ENCODE measurements at places on chromosomes 1 and 21.

DNA sequence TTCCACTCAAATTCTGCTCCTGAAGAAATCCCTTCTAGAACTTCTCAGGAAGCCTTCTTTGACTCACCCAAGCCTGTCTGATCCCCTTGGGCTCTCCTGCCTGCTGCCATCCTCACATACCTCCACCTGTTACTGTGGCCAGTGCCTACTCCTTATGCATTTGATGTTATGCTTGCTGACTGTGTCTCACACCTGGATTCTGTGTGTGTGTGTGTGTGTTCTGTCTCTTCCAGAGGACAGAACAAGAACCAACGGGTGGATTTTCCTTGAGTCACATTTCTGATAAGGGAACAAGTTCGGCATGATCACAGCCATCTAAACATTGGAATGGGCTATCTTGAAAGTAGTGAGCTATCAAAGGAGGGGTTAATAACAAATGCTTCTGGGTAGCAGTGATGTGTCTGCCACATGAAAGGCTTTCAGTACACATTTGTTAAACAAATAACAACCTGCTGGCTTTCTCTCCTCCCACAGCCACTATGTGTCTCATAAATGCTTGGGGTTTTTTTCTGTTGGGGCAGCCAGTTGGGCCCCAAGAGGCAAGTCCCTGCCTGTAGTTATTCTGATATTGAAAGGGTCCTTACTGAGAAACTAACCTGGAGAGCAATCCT is 8.9 kb upstream of the GPR37L1 start:
- DNase-seq: no peak

DNA sequence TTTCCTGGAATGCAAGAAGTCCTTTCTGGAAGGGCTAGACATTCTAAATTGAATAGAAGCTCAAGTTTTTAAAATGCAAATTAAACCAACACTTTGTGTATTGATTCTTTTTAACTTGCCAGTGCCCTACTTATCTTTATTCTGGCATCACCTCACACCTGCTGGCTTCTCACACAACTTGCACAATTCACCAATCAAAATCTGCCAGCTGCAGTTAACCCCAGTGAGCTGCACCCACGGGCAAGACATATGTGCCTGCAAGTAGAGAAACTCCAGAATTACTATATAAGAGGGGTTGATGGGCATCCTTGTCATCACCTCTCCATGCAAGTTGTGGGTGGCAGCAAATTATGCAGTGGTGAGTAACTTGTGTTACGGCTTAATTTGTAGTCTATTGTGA is 11.7 kb upstream of the PLPPR4 start:
- DNase-seq: no peak

- no peak for DNase-seq
Measured at GRCh38 chr1:29062157-29062942, 61.4 kb downstream of the TMEM200B start.

GRCh38 chr1:198948895-198949659 is 310.2 kb downstream of the PTPRC start:
- DNase-seq: no peak

GRCh38 chr1:19813643-19813960 is 1.5 kb downstream of the RNF186 start:
- no peak for DNase-seq

DNA sequence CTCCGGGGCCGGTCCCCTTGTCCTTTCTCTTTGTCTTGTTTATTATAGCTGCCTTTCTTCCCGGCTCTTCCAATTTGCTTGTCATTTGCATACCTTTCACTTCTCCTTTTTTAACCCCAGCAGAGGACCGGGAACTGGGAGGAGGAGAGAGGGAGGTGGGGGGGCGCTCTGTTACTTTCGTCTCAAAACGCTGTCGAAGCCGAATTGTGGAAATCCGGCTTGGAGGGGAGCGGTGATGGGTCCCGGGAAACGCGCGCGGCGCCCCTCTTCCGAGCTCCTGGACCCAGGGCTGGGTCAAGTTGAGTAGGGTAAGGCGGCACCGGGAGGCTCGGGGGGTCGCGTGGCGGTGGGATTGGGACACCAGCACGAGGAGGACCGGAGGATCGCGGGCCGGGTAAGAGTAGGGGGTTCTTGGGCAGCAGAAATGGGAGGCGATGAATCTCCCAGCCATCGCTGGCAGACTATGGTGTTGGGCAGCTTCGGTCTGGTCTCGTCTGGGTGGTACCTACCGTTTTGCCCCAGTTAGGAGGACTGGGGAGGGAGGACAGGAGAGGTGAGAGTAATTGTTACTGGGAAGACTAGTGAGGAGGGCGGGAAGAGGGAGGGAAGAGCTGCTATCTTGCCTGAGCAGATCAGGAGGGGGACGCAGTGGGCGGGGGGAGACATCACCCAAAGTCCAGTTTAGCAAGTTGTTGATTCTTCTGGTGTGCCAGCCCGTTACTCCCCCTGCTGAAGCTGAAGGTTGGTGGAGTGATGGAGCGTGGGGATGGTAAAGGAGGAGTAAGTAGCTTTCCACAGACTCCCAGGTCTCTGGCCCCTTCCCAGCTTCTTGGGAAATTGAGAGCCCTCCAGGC is 1.5 kb downstream of the PROX1 start:
- no peak for DNase-seq

- DNase-seq: no peak
Measured at GRCh38 chr1:61626816-61627215, 98.1 kb downstream of the TM2D1 start.

- no peak for DNase-seq
Measured at GRCh38 chr1:99636647-99637175, 9.2 kb upstream of the PALMD start.

- DNase-seq: no peak
Measured at GRCh38 chr1:53982763-53983104, 35.3 kb downstream of the LDLRAD1 start.

- peak; percentile 21 for DNase-seq
Measured at GRCh38 chr1:151799179-151800022, 5.8 kb downstream of the LINGO4 start.

GRCh38 chr1:91523482-91523881 is 22.8 kb downstream of the CDC7 start:
- DNase-seq: peak; percentile 22

- DNase-seq: peak; percentile 33
Measured at GRCh38 chr1:204996981-204997380, 46.0 kb upstream of the CNTN2 start.

- DNase-seq: no peak
Measured at GRCh38 chr1:168178227-168178637, 530 bp upstream of the TIPRL start.

DNA sequence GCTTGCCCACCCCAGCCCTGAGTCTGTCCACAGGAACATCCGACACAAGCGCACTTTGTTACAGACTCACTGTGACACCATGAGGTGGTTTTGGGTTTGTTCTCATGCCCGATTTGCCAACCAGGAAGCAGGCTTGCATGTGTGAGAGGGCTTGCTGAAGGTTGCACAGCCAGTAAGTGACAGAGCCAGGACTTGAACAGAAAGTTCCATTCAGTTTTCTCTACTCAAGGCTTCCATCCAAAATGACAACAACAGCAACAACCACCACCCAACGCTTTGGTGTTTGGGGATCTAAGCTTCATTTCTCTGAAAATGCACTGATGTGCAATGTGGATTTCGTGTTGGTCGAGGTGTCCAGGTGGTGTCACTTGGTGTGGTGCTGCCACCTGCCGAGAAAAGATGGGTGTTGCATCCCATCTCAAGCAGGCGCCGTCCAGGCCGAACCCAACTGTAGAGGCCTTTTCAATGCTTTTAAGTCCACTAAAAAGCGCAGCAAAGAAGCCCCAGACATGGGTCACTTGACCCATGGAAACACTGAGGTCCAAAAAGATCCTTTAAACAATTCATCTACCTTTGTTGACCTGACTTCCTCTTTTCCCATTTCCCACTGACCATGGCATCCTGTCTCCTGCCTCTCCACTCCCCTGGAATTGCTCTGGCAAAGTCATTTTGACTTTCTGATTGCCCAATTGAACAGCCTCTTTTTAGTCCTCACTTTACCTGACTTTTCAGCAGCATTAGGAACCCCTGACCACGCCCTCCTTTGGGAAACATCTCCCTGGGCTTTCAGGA is 12.2 kb downstream of the CITED4 start:
- DNase-seq: peak; percentile 70
